Activated naive CD8-positive, alpha-beta T cell treated with anti-CD3 and anti-CD28 coated beads for 36 hours (primary cell): ENCODE measurements at places on chromosomes 7 and 10.

- no peak for DNase-seq
Measured at GRCh38 chr10:31268444-31269303, 50.3 kb upstream of the ZEB1 start.

- no peak for DNase-seq
Measured at GRCh38 chr10:96352582-96352981, 6.2 kb downstream of the OPALIN start.

DNA sequence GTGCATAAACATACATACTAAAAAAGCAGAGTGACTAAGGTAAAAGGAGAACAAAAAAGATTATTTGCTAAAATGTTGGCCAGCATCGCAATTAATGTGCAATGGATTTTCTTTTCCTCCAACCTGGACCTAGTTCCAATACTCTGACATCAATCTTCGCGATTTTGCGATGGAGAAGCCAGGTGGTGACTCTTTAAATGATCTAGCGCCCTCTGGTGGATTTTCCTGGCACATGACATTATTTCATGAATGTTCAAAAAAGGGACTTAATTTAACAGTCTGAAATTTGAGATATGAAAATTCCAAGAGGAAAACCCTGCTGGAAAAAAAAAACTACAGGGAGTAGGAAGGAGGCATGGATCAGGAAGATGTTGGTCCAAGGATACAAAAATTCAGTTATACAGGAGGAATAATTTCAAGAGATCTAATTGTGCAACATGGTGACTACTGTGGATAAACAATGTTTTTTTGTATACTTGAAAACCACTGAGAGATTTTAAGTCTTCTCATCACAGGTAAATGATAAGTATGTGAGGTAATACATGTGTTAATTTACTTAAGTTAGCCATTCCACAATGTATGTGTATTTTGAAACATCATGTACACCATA, 4.3 kb upstream of the KCNMA1 start:
- DNase-seq: peak; percentile 31

- no peak for DNase-seq
Measured at GRCh38 chr7:50650057-50650664, 85.0 kb upstream of the DDC start.

DNA sequence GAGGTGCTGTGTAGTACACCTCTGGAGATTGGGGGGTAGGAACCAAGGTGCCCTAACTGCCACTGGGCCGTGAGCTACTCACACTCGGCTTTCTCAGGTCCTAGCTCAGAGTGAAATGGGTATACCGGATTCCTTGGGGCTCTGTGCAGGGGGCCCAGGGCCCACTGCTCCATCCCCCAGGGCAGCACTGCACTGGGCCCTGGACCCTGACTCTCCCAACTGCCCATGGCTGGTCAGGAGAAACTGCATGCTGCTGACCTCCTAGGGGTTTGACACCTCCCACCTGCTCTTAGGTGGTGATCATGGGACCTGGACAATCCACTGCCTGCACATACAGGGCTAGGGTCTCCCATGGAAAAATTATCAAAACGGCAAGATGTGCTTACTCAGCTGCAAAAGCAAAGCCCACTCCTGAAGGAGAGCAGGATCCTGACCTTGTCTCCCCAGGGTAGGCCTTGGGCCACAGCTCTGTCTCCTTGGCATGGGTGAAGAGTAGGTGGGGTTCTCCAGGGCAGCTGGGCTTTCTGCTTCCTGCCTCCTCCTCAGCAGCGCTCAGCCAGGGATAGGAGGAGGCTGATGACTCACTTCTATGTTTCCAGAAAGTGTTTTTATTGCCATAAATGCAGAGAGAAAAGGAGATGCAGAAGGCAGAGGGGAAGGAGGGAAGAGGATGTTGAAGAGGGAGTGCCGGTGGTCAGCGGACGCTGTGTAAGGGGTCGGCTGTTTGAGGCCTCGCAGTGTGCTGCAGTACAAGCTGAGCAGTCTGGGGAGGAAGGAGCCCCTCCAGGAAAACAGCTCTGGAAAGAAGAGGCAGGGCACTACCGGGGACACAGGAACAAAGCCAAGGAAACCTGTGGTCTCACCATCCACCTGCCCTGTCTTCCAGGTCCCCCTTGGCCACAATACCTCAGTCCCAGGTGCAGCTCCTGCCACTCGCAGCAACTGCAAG, 107.8 kb downstream of the ARHGAP22 start:
- no peak for DNase-seq

DNA sequence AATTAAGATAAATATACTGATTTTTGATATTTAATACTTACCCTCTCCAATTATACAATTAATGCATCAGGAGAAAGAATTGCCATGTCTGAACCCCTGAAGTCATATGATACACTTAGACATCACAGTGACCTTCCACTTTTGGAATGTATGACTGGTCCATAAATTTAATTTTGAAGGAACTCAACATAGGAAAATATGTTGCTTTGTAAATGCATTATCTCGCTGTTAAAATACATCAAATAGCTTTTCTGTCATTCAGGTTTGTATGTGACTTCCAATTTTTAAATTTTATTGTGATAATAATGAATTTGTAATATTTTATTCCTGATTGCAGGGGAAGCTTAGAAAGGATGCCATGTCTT, 631.9 kb upstream of the ANKRD30A start:
- DNase-seq: no peak

GRCh38 chr7:6590645-6591110, 857 bp downstream of the INTS15 start:
- no peak for DNase-seq

GRCh38 chr7:67564959-67565358, 568.3 kb downstream of the TYW1 start:
- no peak for DNase-seq

DNA sequence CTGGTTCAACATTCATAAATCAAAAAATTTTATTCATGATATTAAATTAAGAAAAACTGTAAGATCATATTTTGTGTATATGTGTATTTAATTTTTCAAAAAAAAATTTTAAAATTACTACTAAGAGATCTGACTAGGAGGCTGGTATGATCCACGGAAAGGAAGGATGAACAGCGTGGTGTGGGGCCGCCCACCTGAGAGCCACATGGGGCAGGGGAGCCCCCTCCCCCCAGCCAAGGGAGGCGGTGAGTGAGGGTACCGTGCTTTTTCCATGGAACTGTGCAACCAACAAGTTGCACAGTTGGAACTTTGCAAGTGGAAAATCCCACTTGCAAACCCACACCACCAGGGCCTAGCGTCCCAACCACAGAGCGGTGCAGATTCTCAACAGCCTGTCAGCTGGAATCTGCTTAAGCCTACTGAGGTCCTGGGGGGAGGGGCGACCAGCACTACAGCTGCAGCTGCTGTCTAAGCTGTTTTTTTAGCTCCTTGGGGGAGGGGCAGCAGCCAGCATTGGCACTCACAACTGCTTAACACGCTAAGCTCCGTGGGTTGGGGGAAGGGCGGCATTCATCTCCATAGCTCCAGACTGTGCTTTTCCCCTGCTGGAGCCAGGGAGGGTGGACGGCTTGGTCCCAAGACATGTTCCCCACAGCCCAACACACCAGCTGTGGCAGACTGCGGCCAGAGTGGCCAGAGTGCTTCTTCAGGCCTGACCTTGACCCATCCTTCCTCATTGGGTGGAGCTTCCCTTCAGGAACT, 94.2 kb upstream of the IGFBP3 start:
- DNase-seq: no peak

- DNase-seq: no peak
Measured at GRCh38 chr7:24921362-24921679, 58.7 kb downstream of the OSBPL3 start.

DNA sequence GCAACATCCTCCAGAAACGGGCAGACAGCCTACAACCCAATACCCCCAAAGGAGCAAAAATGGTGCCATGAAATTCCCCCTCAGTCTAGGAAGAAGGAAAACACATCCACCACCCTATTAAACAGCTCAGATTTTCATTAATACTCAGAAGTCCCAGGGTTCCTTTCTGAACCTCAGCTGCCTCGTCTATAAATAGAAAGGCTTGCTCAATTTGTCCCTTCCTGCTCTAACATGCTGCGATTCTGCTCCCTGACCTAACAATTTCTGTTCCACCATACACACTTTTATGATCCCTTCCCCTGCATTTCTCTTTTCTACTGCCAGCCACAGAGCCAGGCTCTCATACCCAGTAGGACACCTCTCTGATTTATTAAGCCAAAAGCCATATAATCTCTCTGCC, 68.1 kb downstream of the MTERF1 start:
- DNase-seq: no peak

DNA sequence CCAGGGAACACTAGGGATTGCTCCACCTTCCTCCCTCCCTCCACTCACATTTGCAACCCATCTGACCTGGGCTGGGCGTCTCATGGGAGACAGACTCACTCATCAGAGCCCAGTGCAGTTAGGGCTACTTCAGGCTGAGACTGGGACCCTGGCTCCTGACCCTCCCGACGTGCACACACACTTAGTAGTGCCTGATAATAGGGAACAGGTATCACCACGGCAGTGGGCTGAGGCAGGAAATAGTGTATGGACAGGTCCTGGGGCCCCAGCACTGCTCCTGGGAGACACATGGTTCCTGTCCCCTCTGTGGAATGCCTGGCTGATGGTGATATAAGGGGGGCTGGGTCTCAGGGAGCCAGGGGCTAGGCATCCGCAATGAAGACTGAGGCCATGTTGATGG, 14.3 kb downstream of the AQP1 start:
- no peak for DNase-seq

DNA sequence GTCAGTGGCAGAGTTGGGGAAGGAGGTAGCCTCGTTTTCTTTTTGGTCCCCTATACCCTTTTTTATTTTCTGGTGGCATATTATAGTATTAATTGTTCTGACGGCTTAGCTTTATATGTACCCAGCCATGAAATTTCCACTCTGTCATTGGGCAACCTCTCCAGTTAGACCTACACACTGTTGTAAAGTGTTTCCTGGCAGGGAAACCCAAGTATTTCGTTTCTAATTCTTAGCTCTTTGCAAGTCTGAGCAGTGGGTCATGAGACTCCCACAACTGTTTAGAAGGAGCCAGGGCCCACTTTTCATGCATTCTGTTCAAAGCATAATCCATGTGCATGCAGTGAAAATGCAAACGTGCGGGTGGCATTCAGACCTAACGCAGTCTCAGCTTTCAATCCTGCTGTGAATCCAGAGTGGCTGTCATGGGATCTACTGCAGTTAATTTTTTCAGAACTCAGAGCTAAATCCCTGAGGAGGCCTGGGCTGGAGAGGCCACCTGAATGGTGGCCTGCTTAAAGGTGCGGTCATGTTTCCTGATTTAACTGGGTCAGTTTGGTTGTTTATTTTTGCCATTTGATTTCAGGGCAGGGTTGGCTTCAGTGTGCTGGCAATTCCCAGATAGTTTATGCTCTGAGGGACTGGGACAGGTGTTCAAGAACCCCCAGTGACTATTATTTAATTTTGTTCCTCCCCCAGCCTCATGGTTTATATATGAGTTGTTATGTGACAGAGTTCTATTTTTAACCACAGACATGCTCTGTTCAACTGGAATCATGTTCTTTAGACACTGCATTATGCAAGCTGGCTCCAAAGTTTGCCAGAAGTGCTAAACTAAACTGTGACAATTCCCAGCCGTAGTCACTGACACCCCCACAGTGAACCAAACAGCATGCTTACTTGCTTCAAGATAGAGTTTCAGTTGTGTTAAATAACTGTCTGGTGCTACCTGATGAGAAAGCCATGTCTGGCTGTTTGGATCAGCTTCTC, 27.4 kb upstream of the SYPL1 start:
- DNase-seq: no peak

GRCh38 chr10:59099481-59099880, 77.0 kb upstream of the PHYHIPL start:
- no peak for DNase-seq

GRCh38 chr7:15828881-15829280, 142.4 kb upstream of the MEOX2 start:
- no peak for DNase-seq

DNA sequence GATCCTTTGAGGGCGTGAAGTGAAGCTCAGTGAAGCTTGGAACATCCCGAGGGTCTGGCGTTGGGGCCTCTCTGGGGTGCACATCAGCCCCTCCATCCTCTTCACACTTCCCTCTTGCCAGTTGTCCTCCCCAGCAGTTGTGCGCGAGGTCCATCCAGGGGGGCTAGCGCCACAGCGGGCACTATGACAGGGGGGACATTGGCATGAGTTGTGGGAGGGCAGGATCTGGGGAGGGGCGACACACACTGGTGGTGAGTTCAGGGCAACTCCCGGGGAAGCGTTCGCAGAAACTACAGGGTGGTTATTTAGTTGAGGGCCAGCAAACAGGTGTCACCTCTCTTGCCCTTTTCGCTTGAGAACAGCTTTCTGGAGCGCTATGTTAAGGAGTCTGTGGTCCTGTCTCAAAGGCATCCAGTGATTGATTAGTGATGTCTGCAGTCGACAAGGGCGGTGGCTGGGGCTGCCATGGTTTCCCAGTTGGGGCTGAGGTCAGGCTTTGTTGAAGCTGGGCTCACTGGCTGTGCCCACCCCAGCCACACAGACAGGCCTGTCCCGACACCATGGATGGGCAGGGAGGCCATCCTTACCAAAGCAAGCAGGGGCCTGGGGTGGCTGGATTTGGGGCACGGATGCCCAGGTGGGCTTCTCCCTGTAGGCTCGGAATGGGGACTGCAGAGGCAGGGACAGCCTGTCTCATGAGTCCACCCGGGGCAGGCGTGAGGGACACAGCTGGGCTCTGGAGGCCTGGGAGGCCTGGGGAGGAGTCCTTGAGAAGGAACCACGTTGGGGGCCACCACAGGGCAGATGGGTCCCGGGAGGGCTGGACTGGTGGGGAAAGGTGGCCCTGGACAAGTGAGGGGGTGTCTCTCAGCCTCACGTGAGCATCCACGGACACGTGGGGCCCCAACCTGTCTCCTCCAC, 59.4 kb downstream of the UNCX start:
- no peak for DNase-seq

GRCh38 chr10:123266971-123267370, 112.8 kb downstream of the BUB3 start:
- DNase-seq: no peak

- DNase-seq: peak; percentile 85
Measured at GRCh38 chr10:26438534-26439341, 597 bp downstream of the APBB1IP start.

DNA sequence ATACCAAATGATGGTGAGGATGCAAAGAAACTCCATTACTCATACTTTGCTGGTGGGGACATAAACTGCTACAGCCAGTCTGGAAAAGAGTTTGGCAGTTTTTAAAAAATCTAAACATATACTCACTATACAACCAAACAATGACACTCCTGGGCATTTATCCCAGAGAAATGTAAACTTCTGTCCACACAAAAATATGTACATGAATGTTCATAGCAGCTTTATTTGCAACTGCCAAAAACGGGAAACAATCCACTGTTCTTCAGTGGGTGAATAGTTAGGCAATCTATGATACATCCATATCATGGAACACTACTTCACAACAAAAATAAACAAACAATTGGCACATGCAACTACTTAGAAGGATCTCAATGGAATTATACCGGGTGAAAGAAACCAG, 276.4 kb upstream of the SP8 start:
- DNase-seq: no peak
